ENCODE measurements at places on chromosomes 13 and 19. TPM values are rescaled to one million over a fixed set of nuclear protein-coding genes. Genes with fewer than 3 reads are reported as not detected.

GRCh38 chr13:30413842-30414241, 8.5 kb upstream of the UBE2L5 start:
- DNase-seq, result no peak

- DNase-seq, result no peak
These were observed 95.9 kb downstream of the AKAP11 start for GRCh38 chr13:42367831-42368230.

- DNase-seq, result no peak
These were observed 38.8 kb upstream of the GATAD2A start for GRCh38 chr19:19366434-19367396.

GRCh38 chr19:34265221-34265650, 10.9 kb downstream of the GARRE1 start:
- DNase-seq, result no peak

GRCh38 chr13:54980651-54981050, 1952.0 kb downstream of the OLFM4 start:
- no peak for DNase-seq

DNA sequence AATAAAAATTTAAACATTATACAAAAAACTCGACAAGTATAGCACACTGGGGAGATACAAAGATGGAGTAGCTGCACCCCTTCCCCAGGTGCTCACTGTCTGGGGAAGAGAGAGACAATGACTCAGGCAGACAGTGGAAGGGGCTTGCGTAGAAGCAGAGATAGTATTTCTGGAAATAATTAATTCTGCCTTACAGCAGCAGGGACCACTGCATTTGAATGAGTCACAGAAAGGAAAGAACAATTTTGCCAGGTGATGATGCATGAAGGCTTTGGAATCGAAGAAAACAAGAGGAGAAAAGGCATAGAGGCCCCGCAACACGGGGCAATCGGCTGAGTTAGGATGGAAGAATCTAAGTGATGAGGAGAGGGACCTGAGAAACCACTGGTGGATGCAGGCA, 447.4 kb downstream of the EFNB2 start:
- no peak for DNase-seq

EID2B gene
- 24.1 TPM for total RNA-seq

DNA sequence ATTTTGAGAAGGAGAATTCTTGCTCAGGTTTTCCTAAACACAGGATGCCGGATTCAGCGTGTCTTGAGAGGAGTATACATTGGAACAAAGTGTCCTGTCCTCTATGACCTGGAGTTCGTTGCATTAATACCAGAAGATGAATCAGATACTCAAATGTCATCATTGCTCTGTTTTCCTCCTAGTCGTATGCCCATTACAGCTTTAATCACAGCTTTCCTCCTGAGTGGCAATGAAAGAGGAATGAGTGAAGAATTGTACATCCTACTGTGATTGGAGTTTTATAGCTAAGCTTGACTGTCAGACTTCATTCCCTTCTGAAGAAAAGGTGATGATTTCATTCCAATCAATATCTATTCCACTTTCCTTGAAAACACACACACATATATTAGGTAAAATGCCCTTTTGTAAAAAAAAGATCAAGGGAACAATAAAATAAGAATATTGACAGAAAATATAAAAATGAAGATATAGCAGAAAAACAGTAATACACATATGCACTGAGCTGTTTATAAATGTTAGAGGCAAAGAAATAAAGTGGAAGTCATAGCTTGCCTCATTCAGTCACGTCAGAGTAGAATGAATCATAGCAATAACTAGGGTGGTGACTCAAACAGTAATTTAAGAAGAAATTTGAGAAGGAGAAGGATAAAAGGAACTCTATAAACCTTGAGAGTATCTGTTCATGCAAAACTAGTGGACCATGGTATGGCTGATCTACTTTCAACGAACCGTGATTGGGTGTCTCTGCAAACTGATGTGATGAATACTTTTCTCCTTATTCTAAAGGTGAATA, 501.5 kb downstream of the SUCLA2 start:
- no peak for DNase-seq

KLK4 gene
- total RNA-seq, result not detected

All from frontal cortex (tissue), 4 donors.